ENCODE measurements at places on chromosomes 1 and 21.

DNA sequence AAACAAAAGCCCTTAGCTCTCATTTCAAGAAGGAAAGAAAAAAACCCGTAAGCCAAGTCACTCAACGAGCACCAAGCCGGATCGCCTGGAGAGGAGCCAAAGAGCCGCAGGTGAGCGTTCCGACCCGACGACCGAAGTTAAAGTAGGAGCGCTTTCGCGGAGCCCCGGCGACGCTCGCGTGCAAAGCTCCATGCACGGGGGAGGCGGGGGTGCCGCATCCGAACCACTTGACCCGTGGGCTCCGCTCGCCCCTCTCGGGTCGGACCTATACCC is 382 bp downstream of the GPBP1L1 start:
- DNase-seq, result peak; percentile 64

- no peak for DNase-seq
These were observed 89.6 kb downstream of the UBIAD1 start for GRCh38 chr1:11362547-11363021.

GRCh38 chr1:197783510-197783948 is 8.2 kb upstream of the DENND1B start:
- DNase-seq, result no peak

- no peak for DNase-seq
These were observed 1.4 kb downstream of the ZMYM6 start for GRCh38 chr1:35030338-35030737.

DNA sequence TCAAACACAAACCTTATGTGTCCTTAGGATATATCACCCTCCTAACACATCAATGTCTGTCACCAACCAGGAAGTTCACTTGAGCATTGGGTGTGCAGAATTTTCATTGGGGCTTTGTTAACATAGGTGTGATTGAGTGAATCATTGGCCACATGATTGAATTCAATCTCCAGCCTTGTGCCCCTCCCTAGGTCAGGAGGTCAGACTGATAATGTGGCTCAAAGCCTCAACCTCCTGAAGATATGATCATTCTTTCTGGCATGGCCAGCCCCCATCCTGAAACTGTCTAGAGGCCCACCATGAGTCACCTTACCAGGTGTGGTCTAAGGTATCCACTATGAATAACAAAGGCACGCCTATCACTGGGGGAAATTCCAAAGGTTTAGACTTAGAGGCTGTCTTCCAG is 90.1 kb downstream of the PKN2 start:
- DNase-seq, result no peak

GRCh38 chr1:214990619-214991018 is 91.9 kb upstream of the KCNK2 start:
- DNase-seq, result no peak

GRCh38 chr1:160746836-160747500 is 7.9 kb downstream of the SLAMF7 start:
- no peak for DNase-seq

DNA sequence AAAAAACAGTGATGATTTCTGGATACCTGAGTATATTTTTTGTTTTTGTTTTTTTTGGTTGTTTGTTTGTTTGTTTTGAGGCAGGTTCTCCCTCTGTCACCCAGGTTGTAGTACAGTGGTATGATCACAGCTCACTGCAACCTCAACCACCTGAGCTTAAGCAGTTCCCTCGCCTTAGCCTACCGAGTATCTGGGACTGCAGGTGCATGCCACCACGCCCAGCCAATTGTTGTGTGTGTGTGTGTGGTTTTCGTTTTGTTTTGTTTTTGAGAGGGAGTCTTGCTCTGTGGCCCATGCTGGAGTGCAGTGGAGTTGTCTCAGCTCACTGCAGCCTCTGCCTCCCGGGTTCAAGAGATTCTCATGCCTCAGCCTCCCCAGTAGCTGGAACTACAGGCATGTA is 55.3 kb upstream of the RCC1 start:
- DNase-seq, result no peak

GRCh38 chr1:31714442-31715086 is 10.7 kb upstream of the COL16A1 start:
- DNase-seq, result peak; percentile 15

- no peak for DNase-seq
These were observed 6.6 kb upstream of the CALML6 start for GRCh38 chr1:1908506-1908791.

DNA sequence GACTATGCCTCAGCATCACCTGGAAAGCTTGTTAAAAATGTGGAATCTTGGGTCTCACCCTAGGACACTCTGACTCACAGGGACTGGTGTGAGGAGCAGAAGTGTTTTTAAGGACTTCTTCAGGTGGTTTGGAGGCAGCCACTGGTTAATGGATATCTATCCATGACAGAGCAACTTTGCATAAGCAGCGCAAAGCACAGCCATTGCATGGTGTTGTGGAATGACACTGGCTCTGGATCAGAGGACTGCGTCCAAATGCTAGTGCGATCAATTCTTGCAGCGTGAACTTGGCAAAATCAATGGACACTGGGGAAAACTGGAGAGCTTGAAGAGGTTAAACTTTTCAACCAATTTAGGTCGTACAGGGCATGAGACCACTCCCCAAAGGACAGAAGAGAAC is 116.8 kb upstream of the FAM78B start:
- DNase-seq, result no peak

- DNase-seq, result peak; percentile 54
These were observed 57.3 kb downstream of the NKAIN1 start for GRCh38 chr1:31182352-31182751.

- DNase-seq, result no peak
These were observed 633.5 kb downstream of the KIF26B start for GRCh38 chr1:245788269-245788668.

DNA sequence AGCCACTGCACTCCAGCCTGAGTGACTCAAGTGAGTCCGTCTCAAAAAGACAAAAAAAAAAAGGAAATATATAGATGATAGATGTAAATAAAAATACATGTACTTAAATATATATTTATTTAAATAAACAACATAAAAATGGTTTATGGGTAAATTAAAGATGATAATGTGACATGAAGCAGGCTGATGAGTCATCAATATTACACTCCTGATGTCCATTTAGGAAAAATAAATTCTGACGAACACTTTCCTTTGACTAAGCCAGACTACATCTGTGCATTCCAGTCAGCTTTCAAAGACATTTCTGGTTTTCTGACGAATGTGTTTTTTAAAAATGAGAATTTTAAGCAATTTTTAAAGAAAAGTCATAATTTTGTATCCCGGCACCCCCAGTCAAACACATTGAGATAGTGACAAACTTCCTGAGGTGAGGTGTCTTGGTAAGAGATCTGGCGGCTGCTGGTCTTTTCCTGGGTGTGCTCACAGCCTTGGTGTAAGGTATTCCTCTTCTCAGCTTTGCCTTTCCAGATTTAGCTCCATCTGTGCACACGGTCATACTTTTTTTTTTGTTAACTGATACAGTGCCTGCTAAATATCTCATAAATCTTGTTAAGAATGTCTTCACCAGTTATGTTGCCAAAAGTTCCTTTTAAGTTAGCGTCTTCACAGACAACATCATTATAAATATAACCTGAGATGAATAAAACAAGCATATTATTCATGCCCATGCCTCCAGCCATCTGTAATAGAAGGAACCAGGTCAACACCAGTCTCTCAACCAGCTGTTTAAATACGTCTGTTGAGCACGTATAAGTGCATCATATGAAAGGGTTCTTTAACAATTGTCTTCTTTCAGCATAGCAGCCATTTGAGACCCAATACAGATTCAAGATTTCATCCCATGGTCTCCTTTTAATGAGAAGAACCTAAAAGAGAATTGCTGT is 214.5 kb upstream of the PLD5 start:
- no peak for DNase-seq

GRCh38 chr1:164948101-164948500 is 389.1 kb downstream of the PBX1 start:
- DNase-seq, result no peak

- DNase-seq, result no peak
These were observed 2.2 kb downstream of the LRRC52 start for GRCh38 chr1:165545974-165546373.

DNA sequence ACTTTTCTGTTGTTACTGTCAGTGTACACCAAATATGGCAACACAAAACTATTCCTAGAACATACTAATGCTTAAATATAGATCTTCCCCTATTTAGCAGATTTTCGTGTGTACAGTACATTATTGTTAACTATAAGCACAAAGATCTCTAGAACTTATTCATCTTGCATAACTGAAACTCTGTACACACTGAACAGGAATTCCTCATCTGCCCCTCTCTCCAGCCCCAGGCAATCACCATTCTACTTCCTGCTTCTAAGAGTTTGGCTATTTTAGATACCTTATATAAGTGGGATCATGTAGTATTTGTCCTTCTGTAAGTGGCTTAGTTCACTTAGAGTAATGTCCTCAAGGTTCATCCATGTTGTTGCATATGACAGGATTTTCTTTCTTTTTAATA is 4.5 kb upstream of the RGL1 start:
- no peak for DNase-seq

DNA sequence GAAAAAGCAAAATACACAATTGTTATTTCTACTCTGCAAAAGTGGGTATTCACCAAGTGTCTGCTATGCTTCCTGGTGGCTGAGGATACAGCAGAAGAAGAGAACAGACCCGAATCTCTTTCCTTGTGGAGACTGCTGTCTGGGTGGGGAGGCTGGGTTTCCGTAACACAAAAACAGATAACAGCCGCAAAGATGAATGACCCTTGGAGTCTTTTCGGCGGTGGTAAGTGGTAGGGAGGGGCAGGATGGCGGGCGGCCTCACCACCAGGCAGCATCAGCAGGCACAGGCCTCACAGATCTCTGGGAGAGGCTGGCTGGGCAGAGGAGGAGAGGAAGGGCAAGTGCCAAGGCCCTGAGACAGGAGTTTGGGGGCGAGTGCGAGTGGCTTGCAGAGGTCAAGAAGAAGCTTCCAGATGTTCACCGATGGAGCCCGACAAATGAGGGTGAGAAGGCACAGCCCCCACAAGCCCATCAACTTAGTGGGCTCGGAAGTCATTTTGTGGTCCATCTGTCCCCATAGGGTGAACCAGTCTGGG is 164.2 kb downstream of the RHOU start:
- DNase-seq, result no peak

DNA sequence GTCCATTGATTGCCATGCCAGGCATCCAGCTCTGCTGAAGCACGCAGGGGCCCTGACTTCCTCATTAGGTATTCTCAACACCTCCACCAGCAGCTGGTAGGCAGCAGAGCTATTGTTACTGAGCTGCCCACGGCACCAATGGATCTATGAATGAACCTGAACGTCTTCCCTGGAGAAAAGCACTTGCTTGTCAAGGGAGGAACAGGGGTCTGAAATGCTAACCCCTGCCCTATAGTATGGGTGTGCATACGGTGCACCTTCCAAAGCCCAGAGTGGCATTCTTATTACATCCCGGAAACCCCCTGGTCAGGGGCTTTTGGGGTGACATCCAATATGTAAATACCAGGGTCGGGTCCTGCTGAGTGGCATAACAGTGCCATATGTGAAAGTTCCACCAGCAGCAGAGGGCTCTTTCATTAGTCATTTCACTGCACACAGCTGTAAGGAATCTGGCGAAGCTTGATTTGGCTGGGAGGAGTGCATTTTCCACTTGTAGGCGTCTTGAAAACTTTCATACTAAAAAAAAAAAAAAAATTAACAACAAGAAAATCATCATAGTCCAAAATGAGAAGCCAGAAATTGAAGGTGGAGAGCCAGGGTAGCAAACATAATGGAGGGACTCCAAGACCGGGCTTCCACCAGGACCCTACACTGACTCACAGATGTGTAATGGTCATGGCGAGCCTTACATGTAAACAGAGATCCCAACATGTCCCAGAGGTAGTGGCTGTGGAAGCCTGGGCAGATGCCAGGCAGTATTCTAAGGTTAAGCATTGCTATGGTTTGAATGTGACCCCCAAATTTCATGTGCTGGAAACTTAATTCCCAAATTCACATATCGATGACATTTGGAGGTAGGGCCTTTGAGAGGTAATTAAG is 58.8 kb upstream of the PRDX6 start:
- no peak for DNase-seq

DNA sequence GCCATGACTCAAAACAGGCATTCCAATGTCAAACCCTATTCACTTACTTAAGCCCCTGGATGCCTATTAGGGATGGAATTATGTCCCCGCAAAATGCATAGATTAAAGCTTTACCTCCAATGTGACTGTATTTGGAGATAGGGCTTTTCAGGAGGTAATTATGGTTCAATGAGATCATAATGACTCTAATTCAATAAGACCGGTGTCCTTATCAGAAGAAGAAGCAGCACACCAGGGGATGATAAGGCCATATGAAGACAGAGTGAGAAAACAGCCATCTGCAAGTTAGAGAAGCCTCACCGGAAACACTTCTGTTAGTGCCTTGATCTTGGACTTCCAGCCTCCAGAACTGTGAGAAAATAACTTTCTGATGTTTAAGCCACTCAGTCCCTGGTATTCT is 1131.8 kb upstream of the TMPRSS15 start:
- no peak for DNase-seq

GRCh38 chr1:159090286-159091179 is 14.0 kb upstream of the AIM2 start:
- DNase-seq, result no peak

- DNase-seq, result no peak
These were observed 16.9 kb downstream of the ATG4C start for GRCh38 chr1:62800825-62801306.

DNA sequence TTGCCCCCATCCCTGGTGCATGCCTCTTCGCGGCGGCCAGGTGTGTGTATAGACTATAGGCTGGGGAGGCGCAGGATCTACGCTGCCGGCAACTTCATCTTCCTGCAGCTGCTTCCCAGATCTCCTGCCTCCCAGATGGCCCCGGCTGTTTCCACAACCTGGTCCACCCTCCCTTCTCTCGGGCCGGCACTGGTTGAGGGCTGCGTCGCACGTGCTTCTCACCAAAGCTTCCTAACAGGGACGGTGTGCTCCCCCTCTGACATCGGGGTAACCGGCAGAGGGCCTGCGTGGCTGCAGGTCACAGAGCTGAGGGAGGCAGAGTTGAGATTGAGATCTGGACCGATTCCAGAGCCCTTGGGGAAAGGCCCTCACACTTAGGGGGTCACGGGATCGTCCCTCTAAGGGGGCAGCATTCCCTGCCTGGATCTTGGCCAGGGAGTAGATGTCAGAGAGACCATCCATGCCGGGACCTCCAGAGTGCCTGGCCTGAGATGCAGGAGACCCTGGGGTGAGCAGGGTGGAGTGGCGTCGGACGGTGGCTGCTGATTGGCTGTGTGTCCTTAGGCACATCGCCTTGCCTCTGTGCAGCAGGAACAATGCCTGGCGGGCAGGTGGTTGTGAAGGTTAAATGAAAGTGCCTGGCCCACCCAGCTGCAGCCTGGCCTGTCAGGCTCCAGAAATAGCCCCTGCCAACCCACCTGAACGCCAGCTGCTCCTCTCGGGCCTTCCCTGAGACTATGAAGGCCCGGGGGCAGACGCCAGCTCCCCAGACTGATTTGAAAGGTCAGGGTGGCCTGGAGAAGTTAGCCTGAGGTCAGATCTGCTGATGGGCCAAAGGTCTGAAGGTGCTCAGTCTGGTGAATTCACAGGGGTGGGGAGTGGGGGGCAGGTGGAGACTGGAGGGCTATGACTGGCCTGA is 6.1 kb upstream of the MASP2 start:
- DNase-seq, result no peak

DNA sequence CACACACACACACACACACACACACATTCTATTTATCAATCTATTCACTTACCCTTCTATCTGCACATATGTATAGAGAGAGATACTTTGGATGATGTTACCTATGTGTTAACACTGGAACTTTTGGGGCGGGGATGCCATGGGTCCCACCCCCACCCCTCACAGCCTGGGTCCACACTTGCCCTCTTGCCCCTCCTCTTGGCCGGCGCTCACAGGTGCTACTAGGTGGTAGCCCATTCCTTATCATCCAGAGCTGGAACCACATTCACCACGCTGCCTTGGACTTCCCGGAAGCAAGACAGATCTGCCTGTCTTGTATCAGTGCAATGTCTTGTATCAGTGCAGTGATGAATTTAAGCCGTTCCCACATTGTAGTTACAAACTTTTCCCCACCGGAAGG is 85.1 kb downstream of the LBR start:
- DNase-seq, result no peak

Measured in activated CD4-positive, alpha-beta T cell treated with anti-CD3 and anti-CD28 coated beads, Interleukin-2, amount 50 U/mL, for 1 hour (primary cell).